ENCODE measurements at places on chromosomes 6 and 20.
A peak's percentile ranks its signal among the peaks of the same experiment; 100 is the strongest.

GRCh38 chr6:35028781-35029769 lies 112.1 kb downstream of the TCP11 start:
- DNase-seq: no peak

GRCh38 chr6:147538821-147539220 lies 30.3 kb downstream of the SAMD5 start:
- DNase-seq: no peak

DNA sequence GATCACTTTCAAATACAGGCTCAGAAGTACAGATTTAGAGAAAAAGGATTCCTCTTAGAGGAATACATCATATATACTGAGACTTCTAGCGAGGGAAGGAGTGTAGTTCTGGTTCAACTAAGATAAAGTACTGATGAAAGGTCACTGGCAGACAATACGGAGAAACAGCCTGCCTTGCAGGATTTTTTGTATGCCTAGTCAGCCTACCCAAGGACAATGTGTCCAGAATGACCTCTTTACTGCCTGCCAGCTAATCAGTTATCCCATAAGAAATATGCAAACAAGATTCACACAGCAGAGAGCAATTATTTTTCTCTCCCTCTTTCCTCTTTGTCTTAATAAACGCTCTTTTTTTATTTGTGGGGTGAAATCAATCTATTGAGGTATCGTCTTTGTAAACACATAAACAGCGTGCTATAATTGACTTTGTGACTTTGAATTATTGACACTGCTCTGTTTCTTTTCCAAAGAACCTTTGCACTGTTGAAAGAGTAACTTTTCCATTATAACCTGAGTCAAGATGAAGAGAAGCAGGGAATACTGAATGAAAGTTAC lies 1.4 kb upstream of the TSPYL4 start:
- no peak for DNase-seq

DNA sequence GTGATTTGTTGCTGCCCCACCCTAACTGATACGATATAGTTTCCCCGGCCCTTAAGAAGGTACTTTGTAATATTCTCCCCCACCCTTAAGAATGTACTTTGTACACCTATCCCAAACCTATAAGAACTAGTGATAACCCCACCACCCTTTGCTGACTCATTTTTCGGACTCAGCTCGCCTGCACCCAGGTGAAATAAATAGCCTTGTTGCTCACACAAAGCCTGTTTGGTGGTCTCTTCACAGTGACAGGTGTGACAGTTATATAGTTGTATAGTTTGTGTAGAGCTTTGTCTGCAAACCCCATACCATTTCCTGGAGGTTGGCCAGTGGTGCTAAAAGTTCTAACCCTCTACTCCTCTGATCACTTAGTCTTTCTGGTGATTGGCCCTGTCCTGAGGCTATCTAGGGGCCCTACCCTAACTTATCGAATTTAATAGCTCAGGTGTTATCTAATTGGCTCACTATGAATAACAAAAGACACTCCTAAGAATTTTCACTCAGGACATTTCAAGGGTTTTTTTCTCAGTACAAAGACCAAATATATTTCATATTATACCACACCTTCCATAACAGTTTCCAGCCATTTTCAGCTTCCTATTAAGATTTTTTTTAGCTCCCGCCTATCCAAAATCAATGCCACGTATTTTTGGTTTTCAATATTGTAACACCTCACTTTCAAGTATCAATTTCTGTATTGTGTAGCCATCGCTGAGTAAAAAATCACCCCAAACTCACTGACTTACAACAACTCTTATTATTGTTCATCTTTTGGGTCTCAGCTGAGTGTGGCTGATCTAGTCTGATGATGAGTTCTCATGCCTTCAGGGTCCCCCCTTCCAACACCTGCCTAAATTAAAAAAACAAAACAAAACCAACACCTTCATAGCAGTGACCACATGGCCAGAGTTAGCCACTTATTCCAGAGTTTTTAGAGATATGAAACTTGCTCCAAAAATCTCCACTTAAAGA lies 9.8 kb upstream of the BTN1A1 start:
- DNase-seq: no peak

GRCh38 chr6:5851261-5851757 lies 155.4 kb downstream of the NRN1 start:
- peak; percentile 81 for DNase-seq

DNA sequence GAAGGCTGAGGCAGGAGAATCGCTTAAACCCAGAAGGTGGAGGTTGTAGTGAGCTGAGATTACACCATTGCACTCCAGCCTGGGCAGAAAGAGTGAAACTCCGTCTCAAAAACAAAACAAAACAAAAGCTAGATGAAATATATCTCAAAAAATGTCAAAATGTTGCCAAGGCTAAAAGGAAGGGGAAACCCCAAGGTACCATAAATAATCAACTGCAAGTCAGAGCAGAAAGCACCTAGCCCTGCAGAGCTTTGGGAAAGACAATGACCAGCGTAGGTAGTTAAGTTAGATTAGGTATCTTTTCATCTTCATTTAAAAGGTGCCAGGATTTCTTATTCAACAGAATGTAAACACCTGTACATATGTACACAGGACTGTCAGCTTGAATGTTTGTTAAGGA lies 33.0 kb downstream of the AKIRIN2 start:
- no peak for DNase-seq

DNA sequence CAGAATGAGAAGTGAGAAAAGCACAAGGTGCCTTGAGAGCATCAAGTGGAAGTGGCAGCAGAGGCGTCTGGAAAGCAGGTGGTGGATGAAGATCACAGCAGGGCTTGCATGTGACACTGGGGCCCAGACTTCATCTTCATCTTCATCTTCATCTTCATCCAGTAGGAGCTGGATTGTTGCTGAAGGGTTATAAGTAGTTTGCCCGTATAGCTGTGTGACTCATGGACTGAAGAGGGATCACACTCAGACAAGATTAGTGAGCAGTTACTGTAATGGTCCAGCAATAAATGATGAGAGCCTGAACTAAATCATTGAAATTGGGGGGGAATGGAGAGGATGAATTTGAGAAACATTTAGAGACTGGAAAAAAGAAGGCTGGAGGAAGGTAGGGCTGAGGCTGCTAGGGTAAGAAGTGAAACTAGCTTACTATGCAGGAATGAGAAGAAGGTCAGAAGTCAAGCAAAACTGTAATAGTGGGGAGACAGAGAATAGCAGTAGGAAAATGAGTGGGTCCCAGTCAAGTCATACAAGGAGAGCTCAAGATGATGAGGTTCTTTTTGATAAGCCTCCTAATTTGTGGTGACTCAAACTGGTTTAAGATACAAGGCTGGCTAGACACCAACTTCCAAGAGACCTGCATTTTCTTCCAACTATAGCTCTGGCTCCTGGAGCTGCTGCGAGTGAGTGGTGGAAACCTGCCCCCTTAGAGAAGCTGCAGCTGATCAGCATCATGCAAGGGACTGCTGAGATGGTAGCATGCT lies 92.3 kb upstream of the BEND6 start:
- no peak for DNase-seq

- DNase-seq: no peak
Observed at GRCh38 chr6:146481527-146481926, 62.1 kb upstream of the RAB32 start.

DNA sequence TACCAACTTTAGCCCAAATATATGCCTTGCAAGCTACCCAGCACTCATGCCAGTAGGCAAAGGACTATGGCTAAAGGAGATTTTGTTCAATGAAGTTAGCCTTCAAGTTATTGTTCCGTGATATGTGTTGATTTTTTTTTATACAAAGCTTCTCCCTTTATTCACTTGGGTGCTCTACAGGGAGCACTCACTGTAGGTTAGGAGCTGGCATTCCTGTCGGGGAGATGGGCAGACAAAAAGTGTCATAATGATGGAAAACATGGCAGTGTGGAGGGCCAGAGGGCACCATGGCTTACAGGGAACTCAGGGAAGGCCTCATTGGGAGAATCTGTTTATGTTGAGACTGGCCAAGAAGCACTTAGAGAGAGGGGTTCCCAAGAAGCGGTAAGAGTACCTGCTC lies 292.4 kb downstream of the TSHZ2 start:
- no peak for DNase-seq

- DNase-seq: no peak
Observed at GRCh38 chr6:72084992-72085569, 198.7 kb downstream of the RIMS1 start.

GRCh38 chr20:39904476-39905112 lies 784.4 kb downstream of the MAFB start:
- no peak for DNase-seq

DNA sequence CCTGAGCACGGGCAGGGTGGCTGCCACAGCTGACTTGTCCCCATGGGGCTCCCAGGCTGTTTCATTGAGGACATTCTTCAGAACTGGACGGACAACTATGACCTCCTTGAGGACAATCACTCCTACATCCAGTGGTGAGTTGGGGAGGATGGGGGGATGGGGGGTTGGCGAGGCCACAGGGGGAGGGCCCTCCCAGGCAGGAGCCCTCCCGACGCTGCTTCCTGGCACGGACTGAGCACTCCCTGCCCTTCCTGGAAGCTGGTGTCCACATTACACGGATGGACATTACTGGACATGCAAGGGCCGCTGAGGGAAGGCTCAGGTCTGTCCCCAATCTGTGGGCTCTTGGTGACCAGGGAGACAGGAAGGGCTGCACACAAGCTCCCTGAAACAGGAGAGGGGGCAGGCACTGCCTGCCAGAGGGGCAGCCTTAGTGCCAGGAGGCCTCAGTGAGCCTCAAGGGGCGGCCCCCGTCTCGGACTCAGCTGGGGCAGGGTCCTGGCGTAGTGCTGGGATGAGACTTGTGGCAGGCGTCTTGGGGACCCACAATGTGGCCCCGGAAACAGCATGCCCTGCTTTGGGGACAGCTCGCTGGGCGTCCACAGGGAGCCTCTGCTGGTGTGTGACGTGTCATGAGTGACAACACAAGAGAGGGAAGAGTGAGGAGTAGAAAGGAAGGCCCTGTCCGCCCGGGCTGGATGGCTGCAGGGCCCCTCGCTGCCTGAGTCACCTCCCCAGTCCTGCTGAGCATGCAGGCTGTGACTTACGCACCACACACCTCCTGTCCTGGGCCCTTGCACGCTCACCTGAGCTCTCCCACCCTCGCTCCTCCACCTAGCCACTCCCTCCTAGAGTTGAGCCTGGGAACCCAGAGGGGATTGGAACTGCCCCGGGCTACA lies 5.1 kb downstream of the OGFR start:
- DNase-seq: no peak

DNA sequence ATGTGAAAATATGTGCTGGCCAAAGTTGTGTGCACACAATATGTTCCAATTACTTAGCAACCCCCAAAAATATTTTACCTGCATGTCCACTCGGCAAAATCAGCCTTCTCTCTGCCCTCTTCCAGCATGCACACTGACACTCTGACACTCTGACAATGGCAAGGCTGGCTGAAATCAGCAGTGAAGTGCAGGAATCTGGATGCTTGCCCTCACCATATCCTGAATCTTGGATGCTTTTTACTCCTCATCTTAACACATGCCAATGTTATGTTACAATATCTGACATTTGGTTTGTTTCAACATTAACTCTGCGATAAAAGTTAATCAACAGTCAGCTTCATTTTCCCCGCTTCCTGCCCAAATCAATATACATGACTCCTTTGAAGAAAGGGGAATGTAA lies 203.2 kb downstream of the COL9A1 start:
- no peak for DNase-seq

- no peak for DNase-seq
Observed at GRCh38 chr6:105859457-105859856, 226.7 kb upstream of the PRDM1 start.

DNA sequence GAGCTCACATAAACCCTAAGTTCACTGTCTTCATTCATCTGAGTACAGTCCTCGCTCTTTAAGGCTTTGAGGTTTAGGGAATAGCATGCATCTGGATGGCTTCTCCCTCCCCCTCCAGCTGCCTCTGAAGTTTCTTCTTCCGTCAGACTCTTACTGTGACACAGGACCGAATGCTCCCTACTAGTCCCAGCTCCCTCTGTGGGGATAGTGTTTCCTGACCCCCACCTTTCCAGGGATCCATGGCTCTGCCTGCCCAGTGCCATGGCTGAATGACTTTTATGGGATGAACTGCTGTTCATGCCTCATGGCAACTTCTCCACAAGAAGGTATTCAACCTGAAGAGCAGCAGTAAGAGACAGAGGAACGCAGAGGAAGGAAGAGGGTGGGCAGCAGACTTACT lies 79.8 kb upstream of the EMILIN3 start:
- no peak for DNase-seq

- DNase-seq: no peak
Observed at GRCh38 chr6:39520916-39521315, 198.4 kb upstream of the KCNK16 start.

- no peak for DNase-seq
Observed at GRCh38 chr6:27268803-27269202, 21.3 kb downstream of the PRSS16 start.

DNA sequence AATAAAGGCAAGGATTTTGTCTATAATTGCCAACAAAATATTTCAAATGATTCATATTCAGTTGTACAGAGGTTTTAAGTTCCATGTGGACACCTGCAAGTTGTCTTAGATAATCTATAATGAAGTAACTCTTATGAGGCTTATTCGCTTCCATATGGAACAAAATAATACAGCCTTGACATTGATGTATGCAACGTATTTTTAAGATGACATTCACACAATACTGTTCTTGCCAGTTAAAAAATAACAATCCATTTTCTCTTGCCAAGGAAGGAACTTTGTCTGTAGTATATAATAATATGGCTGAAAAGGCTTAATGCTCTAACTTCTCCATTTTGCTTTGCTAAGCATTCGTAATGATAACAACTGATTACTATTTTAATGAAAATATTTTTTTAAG lies 269.3 kb upstream of the FKBP1C start:
- DNase-seq: no peak

GRCh38 chr6:24207413-24207812 lies 81.4 kb downstream of the NRSN1 start:
- no peak for DNase-seq

- no peak for DNase-seq
Observed at GRCh38 chr6:125940247-125941041, 16.1 kb upstream of the HINT3 start.

DNA sequence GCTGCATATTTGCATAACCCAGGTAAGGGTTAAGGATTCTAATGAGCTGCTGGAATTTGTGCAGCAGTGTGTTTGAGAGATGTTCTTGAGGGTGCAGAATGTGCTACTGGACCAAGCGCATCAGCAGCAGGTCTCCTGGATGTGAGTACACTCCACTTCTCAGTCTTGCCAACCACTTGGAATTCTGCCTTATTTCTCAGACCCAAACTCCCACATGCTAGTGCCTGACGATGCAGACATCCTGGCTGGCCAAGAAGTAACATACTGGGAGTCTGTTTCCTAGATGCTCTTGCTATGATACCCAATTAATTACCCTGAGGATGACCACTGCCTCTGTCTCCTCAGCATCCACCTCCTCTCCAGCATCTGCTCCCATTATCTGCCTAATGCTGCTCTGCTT lies 186.6 kb downstream of the MOXD1 start:
- no peak for DNase-seq
